ENCODE measurements at places on chromosomes 7 and 10.

GRCh38 chr7:154837622-154838021 lies 165.3 kb downstream of the PAXIP1 start:
- DNase-seq, result no peak

DNA sequence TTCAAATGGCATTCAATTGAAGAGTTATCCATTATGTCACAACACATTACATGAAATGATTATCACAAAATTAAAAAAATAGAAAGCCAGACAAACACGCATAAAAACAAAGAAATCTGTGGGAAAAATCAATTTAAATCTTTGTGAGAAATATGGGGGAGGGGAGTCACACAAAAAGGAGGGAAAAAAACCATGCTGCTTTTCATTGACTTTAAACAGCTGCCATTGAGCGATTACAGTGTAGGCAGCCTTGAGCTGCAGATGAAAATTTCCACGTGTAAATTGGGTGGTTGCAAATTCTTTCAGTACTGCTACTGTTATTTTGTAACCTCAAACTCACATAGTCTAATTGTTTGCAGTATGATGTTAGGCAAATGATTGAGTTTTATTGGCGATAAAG lies 889.9 kb upstream of the PHF14 start:
- no peak for DNase-seq

GRCh38 chr10:1216574-1217236 lies 160.5 kb downstream of the WDR37 start:
- no peak for DNase-seq

DNA sequence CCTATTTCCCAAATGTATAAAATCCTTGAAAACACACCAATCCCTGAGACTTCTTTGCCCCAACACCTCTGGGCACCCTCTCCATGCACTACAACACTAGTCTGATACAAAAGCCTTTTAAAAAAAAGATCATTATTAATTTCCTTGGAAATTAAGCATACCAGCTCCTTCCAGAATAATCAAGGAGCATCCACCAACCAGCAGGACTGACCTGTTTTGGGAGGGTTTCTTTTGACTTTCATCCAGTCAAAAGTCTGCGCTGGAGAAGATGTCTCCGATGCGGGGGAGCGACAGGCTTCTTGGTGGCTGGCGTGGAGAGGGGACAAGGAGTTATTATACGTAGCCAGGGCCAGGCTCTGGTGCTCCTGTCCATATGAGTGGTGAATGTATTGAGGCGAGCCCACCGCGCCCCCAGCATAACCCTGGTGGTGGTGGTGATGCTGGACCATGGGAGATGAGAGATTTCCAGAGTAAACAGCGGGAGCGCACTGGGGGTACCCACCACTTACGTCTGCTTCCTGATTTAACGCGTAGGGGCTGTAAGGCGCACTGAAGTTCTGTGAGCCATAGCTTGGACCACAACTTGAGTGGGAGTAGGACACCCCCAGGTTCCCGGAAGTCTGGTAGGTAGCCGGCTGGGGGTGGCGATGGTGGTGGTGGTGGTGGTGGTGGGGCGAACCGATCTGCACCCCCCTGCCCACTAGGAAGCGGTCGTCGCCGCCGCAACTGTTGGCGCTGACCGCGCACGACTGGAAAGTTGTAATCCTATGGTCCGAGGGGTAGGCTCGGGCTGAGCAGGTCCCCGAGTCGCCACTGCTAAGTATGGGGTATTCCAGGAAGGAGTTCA lies 527 bp downstream of the HOXA1 start:
- DNase-seq, result peak; percentile 26
